ENCODE measurements at places on chromosomes 12 and 14.
A peak's percentile ranks its signal among the peaks of the same experiment; 100 is the strongest.

DNA sequence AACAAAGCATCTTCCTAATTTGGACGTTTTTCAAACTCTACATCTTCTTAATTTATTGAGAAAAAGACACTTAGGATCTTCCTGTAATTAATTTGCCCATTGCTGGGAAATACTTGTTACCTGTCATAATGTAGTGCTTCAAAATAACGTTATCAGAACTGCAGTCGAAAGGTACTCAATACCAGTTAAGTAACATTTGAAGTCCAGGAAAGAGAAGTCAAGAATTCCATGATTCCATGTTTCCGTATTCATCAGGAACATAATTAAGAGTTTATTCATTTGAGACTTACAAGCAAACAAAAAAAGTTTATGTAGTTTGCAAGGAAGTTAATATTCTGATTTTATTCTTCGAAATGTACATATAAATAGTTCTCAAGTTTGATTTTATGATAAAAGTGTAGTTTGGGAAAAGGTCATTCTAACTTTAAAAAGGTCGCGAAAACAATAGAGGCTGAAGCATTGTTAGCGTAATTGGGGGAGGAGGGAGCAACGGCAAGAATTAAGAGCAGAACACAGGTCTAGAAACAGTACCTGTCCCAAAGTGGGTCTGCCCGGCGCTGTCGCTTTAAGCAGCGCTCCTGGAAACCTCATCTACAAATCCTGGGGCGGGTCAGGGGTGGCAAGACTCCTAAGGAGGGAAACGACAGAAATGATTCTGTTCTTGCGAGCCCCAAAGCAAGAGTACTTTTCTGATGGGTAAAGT is 1.2 kb upstream of the KCNMB4 start:
- no peak for DNase-seq
- H3K36me3 ChIP-seq: no peaks in the 10 kb centered on the region
- peak overlapping the region; percentile 83 for H3K4me3 ChIP-seq
- peaks cover 34% of the 10 kb centered on the region for H3K27me3 ChIP-seq
- no peak overlapping the region for H3K27ac ChIP-seq

GRCh38 chr14:98724734-98725133 is 547.3 kb downstream of the BCL11B start:
- no peaks in the 10 kb centered on the region for H3K4me1 ChIP-seq
- H3K27ac ChIP-seq: no peak overlapping the region
- no peak for DNase-seq
- H3K27me3 ChIP-seq: no peaks in the 10 kb centered on the region
- H3K36me3 ChIP-seq: no peaks in the 10 kb centered on the region

- no peaks in the 10 kb centered on the region for H3K36me3 ChIP-seq
- H3K4me3 ChIP-seq: no peak overlapping the region
- H3K4me1 ChIP-seq: no peaks in the 10 kb centered on the region
- H3K27me3 ChIP-seq: no peaks in the 10 kb centered on the region
- DNase-seq: no peak
Observed at GRCh38 chr12:97308576-97309198, 153.9 kb upstream of the RMST start.

DNA sequence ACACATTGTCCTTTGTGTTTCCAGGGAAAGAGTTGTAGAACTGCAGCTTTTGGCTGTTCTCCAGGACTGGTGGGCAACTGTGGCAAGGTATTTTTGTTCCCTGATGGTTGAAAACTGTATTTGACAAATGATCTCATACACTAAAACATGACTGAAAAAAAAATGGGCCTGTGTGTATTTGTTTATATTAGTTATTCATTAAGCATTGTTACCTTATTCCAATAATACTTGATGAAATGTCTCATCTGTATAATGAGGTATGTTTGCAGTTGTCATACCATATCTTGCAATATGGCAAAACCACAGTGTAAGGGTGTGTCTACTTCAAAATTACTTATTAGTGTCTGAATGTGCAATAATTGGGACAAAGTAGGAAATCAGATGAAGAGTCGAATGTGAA is 479.4 kb upstream of the NOVA1 start:
- no peaks in the 10 kb centered on the region for H3K36me3 ChIP-seq
- no peak overlapping the region for H3K27ac ChIP-seq
- no peak overlapping the region for H3K4me3 ChIP-seq
- H3K27me3 ChIP-seq: no peaks in the 10 kb centered on the region
- no peak for DNase-seq
- no peaks in the 10 kb centered on the region for H3K4me1 ChIP-seq

GRCh38 chr12:24730489-24730896 is 218.4 kb downstream of the BCAT1 start:
- H3K36me3 ChIP-seq: no peaks in the 10 kb centered on the region
- no peak for DNase-seq
- H3K4me1 ChIP-seq: no peaks in the 10 kb centered on the region

DNA sequence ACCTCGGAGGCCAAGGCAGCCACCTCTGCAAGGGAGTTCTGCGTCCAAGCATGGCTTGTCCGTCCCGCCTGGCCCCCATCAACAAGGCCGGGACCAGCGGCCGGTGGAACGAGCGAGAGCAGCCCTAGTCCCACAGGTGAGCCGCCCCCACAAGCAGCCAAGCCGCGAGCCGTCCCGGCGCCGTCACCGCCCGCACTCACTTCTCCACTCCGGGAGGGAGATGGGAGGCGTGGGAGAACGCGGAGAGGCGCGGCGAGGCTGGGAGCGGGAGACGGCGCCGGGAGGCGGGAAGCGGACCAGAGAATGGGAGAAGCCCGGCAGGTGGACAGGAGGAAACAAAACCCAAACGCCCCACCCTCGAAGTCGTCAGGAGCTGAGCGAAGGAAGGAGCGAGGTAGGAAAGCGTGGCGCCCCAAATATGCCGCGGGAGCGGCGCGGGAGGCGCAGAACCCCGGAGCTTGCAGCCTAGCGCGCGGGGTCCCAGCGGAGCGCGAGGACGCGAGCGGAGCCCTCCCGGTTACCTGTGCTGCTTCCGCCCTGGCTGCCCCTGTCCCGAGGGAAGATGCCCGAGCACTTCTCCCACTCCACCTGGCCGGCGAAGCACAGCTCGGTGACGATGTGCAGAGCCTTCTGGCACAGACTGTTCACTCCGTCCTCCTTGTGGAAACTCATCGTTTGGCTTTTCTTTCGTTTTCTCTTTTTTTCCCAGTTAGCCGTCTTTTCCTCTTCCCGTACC is 600 bp downstream of the SYT10 start:
- H3K4me1 ChIP-seq: peaks cover 5% of the 10 kb centered on the region
- DNase-seq: no peak
- no peaks in the 10 kb centered on the region for H3K36me3 ChIP-seq
- H3K27me3 ChIP-seq: peaks cover 37% of the 10 kb centered on the region

Data from gastrocnemius medialis (tissue), 4 donors.